Mesangial cell (primary cell): ENCODE measurements at places on chromosomes 3 and 15. TPM values are rescaled to one million over a fixed set of nuclear protein-coding genes. Genes with fewer than 3 reads are reported as not detected.

The GUCA1C gene
- total RNA-seq = 1.3 TPM in 1 of 2 replicates, not detected in the other

The CCDC54 gene
- total RNA-seq = not detected in 2 replicates

The GORASP1 gene
- total RNA-seq = 31.3 and 54.3 TPM in 2 replicates

The SMAD6 gene
- 18.1 and 38.8 TPM in 2 replicates for total RNA-seq

The NR1I2 gene
- under 0.01 and 0.16 TPM in 2 replicates for total RNA-seq

The MASP1 gene
- not detected in 2 replicates for total RNA-seq

The TNFAIP8L3 gene
- total RNA-seq = 0.98 and 1.4 TPM in 2 replicates

The FEZF2 gene
- not detected in 2 replicates for total RNA-seq

The FGF7 gene
- 0.76 TPM in 1 of 2 replicates, not detected in the other for total RNA-seq

The ACTC1 gene
- total RNA-seq = 0.65 TPM in 1 of 2 replicates, not detected in the other

The SERPINI2 gene
- not detected in 2 replicates for total RNA-seq

The CCDC66 gene
- total RNA-seq = 2.3 and 4.6 TPM in 2 replicates

The TMEM266 gene
- under 0.01 and 0.25 TPM in 2 replicates for total RNA-seq

The KNG1 gene
- not detected in 2 replicates for total RNA-seq

The NTRK3 gene
- 0.13 TPM in 1 of 2 replicates, not detected in the other for total RNA-seq

The CCR4 gene
- total RNA-seq = not detected in 2 replicates

The BOC gene
- 2.6 and 7.6 TPM in 2 replicates for total RNA-seq

The IQCF2 gene
- total RNA-seq = not detected in 2 replicates

The SOX14 gene
- not detected in 2 replicates for total RNA-seq

The RPL22L1 gene
- 49.6 and 163 TPM in 2 replicates for total RNA-seq

The WDR93 gene
- total RNA-seq = 0.16 and 0.25 TPM in 2 replicates

The CPB1 gene
- total RNA-seq = not detected in 2 replicates

The GRIP2 gene
- total RNA-seq = 0.25 TPM in 1 of 2 replicates, not detected in the other

The WWTR1 gene
- 145 and 147 TPM in 2 replicates for total RNA-seq

The CCR3 gene
- total RNA-seq = not detected in 2 replicates

The GPD1L gene
- 6.4 and 15.6 TPM in 2 replicates for total RNA-seq

The TRIM71 gene
- total RNA-seq = 0.33 and 1.0 TPM in 2 replicates

The DUOXA2 gene
- not detected in 2 replicates for total RNA-seq

The RHOV gene
- 0.16 and 0.63 TPM in 2 replicates for total RNA-seq

The ZPLD1 gene
- total RNA-seq = 0.25 and 1.1 TPM in 2 replicates

The CD96 gene
- 0.13 TPM in 1 of 2 replicates, not detected in the other for total RNA-seq

The PPARG gene
- total RNA-seq = 18.3 and 21.3 TPM in 2 replicates

The EFHB gene
- 2.7 TPM in 1 of 2 replicates, not detected in the other for total RNA-seq

The TMEM40 gene
- total RNA-seq = not detected in 2 replicates

The NEK10 gene
- under 0.01 and 0.33 TPM in 2 replicates for total RNA-seq
